ENCODE measurements at places on chromosomes 11 and 22.

DNA sequence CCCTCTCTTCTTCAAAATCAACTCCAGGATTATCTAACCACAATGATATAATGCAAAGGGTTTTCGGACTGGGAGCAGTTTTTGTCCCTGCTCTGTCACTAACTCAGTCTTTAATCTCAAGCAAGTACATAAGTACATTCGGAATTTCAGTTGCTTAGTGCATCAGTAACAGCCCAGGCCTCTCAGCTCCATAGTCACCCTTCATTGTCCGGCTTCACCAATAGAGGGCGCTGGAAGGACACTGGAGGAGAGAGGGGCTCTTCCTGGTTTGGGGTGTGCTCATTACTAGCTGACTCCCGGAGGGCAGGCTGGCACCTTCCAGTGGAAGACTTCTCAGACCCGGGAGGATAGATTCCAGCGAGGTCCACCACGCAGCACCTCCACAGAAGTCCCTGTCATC is 90.4 kb upstream of the PDGFD start:
- DNase-seq = no peak

- no peak for DNase-seq
These were observed 156.8 kb downstream of the MYO18B start for GRCh38 chr22:25898707-25899365.

DNA sequence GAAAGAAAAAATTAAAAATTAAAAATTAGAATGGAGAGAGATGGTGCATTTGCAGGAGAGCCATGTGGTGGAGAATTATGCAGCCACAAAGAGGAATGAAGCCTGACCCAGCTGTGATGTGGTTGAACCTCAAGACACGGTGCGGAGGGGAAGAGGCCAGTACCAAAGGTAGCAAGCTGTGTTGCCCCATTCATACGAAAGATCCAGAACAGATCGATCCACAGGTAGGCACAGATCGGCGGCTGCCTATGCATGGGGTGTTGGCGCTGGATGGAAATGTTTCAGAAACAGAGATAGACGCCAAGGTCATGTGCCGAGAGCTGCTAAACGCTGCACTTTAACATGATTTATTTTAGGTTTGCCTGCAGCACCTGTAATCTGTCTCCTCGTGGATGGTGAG is 992.3 kb downstream of the BRD1 start:
- DNase-seq = no peak

- no peak for DNase-seq
These were observed 4.7 kb downstream of the TANGO2 start for GRCh38 chr22:20025401-20026203.

DNA sequence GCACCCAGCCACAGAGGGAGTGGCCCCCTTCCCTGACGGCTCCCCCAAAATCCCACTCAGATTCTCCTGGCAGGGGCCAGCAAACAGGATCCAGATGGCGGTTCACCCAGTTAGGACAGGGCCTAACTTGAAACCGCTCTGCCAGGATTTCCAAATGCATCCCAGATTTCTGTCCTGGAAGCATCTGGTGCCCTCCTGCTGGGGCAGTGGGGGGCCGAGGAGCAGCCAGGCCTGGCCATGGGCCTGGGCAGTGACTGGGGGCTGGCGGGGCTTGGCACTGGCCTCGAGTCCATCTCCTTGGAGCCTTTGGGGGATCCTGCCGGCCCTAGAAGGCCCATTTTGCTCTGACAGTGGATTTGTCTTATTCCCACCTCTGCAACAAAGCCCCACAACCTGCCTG is 17.9 kb upstream of the EMID1 start:
- no peak for DNase-seq

DNA sequence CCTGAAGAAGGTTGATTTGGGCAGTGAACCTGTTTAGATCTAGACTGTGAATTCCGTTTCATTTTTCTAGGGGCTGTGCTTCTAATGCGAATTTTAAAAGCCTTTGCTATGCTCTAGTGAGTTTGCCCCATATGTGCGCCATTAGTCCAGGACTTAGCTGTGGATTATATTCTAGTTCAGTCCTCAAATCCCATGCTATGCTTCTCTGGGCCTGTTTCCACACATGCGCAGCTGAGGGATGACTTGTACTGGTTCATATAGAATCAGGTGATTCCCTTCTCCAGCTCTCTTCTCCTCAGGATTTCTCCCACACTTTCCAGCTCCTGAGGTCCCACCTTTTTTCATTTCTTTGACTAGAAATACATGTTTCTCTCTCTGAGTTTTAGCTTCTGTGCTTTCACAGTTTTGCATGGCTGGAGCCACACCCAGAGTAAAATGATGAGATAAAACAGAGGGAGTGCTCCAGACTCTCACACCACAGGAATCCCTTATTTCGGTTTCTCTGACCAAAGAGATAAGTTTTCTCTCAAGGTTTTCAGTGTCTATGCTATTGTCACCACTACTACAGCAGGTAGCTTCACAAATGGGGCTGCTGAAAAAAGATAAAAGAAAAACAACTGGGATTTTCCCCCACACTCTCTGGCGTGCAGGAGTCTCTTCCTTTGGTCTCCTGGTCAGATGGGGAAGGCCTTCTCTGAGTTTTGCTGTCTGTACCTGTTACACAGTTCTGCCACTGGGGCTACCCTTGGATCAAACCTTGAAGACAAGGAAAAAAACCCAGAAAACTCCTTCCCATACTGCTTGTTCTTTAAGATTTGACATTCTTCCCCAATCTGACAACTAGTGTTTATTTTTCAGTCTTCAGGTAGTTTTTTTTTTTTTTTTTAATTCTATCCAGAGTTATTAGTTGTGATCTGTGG is 96.2 kb upstream of the TEAD1 start:
- DNase-seq = no peak

DNA sequence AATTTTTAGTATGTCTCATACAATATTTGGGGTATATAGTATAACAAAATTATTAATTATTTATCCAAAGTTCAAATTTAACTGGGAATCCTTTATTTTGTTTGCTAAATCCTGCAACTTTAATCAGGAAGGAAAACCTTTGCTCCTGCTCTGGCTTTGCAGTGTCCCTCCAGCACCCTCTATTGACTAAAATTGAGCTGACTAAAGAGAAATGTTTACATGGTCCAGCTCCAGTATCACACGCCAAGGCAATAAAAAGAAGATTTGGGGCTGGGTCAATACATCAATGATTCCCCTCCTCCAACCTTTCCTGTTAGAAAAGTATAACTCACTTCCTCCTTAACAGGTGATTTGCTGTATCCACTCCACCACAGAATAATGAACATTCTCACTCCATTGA is 153.0 kb upstream of the LRRC4C start:
- DNase-seq = no peak

DNA sequence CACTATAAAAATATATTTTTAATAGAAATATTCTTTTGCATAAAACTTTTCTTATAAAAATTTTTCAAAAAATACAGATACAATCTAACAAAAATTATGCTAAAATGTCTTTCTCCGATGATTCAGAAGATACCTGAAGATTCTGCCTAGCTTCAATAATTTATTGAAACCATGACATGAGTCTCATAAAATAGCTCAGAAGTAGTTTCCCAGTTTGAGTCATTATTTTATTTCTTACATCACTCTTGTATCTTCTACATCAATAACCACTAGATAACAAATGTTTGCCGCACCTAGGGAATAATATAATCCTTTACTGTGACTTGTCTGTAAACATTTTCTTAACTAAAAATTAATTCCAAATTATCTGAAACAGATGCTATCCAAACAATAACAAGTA is 158.6 kb downstream of the FCHSD2 start:
- no peak for DNase-seq

- DNase-seq = no peak
These were observed 20.5 kb downstream of the TRMU start for GRCh38 chr22:46355996-46356471.

DNA sequence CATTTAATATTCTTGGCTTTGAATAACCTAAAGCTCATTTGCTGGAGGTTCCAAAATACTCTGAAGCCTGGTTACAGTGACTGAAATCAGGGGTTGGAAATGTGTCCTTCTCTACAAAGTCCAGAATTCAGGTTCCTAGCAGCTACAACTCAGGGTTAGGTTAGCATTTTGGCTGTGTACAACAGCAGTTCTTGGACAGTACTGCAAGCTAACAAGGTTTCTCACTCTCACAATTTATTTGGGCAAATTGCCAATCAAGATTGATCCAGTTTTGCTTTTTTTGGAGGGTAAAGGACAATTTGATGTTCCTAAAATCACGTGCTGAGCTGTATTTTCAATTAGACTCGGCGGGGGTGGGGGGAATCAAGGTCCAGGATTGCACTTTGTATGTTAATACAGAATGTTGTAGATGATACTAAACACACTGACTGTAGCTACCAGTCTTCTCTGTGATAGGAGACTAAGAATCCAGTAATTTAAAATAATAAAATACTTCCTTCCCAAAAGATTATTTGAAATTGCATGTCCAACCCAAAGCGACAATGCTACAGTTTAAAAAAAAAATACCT is 49.7 kb upstream of the RAPSN start:
- no peak for DNase-seq

DNA sequence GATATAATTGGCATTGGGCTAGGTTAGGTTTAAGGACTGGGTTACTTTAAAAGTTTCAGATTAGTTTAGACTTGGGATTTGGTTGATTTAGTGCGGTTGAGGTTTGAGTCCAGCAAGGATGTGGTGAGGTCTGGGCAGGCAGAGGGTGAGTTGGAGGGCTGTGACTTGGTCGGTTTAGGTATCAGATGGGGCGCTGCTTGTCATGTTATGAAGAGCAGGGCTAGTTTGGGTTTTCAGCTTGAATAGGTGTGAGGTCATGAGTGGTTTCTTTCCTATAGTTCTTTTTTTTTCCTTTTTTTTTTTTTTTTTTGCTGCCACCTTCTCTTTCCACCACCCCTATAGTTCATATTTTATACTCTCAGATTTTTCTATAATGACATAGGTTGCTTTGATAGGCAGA is 4.8 kb downstream of the CLCF1 start:
- no peak for DNase-seq

DNA sequence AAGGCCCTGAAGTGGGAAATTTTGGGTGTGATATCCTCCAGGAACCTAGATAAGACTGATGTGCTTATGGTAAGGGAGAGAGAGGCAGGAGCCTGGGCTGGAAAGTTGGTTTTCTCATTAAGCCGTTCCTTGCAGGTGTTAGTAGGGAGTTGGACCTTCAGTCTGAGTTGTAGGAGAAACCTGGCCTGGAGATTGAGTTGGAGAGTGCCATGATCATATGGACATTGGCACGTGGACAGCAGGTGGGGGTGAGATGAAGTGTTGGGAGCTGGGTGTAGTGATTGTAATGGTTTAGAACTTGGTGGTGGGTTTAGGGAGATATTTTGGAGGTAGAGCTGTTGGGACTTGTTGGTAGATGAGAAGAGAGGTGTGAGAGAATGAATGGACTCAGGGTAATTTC is 4.9 kb downstream of the PPP6R2 start:
- DNase-seq = no peak

DNA sequence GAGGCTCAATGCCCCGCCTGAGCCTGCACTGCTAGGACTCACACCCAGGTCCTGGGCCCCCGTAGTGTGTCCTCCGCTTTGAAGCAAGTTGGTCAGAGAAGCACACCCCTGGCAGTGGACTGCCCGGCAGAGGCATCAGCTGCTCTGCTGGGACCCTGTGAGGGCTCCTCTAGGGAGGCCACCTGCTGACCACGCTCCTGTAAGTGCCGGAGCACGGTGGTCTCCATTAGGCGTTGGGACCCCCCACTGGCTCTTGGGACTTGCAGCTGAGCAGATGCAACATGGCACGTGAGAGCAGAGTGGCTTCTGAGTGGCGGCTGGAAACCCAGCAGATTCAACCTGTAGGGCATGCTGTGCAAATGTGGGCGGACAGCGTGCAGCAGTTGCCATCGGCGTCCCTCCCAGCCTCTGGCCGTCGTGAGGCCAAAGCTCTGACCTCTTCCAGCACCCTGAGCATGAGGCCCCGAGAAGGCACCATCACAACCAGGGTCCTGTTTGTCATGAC is 16.9 kb downstream of the MRGPRG start:
- no peak for DNase-seq

GRCh38 chr11:113401718-113402117 is 14.1 kb downstream of the ANKK1 start:
- DNase-seq = no peak

GRCh38 chr11:66970807-66971442 is 4.2 kb upstream of the C11orf86 start:
- DNase-seq = no peak

DNA sequence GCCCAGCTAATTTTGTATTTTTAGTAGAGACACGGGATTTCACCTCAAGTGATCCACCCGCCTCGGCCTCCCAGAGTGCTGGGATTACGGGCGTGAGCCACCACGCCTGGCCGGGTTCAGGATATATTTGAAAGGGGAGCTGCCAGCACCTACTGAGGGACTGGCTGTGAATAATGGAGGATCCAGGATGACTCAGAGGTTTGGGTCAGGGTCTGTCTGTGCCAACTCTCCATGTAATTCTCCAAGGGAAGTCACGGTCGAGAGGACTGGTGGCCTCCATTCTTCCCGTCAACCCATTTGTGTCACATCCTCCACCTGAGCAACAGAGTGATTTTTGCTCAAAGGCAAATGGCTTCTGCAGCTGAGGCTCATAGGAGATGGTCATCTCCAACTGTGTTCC is 3.6 kb upstream of the ARRB1 start:
- no peak for DNase-seq

DNA sequence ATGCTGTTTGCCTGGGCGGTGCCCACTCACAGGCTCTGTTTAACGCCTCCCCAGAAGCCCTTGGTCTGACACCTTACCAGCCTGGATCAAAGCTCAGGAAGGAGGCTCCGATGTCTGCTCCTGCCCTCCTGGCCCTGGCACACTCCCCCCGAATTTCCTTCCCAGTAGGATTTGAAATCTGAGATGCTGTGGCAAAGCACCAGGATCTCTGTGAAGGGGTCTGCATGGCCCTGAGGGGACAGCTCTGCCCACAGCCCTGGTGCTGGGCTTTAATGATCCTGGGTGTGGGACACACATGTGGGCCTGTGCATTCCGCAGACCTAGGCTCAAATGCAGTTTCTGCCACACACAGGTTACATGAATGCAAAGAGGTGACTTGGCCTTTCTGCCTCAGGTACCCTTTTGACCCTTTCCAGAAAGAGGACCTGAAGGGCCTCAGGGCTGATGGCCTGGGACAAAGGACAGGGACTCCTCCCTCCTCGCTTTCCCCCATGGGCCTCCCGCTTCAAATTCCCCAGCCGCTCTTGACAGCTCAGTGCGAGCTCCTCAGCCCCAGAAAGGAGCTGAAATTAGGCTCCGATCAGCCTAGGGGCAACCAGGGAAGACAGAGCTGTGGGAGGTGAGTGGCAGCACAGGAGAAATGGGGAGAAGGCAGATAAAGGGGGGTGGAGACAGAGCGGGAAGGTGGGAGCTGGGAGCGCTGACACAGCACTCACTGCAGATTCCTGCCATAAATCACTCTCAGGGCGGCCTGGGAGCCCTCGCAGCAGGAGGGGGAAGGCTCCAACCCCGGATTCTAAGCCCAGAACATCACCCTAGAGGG is 41.3 kb downstream of the TRIM29 start:
- DNase-seq = no peak

DNA sequence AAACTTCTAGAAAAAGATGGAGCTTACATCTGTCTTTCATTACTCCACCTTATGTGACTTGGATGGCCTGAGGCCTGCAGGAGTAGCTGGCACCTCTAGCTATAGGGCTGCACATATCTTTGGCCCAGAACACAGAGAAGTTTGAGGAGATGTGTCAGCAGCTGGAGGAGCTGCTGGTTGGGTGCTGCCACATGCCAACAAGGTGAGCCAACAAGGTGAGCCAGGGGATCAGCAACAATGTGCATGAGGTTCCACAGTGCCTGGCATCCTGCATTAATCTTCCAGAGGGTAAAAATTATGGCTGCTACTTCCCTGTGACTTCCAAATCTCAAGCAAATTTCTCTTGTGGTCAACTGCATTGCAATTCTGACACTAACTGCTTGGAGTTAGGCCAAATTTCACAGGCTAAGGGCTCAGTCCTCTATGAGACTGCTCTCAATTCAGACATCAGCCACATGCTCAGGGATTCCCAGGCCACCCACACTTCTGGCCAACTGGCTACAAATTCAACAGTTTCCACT is 16.0 kb downstream of the RBM7 start:
- DNase-seq = no peak

Measured in activated T-cell treated with anti-CD3 and anti-CD28 coated beads, Interleukin-2, amount 50 U/mL, for 1 hour (primary cell).